T-helper 17 cell (primary cell): ENCODE measurements at places on chromosomes 5 and 9.

DNA sequence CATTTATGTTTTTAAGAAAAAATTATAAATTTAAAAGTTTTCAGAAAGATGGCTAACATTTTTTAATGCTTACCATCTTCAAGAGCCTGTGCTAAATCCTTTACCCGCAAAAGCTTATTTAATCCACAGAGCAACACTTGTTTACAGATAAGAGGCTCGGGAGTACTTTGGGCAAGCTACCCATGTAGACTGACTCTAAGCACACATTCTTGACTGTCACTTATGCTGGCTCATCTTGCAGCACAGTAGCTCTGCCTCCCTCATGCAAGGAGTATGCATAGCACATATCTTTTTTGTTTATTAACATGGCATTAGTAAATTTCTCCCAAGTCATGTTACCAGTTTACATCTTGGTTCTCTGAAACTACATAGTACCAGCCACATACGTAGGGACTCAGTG lies 14.7 kb downstream of the SH3RF2 start:
- DNase-seq: no peak

DNA sequence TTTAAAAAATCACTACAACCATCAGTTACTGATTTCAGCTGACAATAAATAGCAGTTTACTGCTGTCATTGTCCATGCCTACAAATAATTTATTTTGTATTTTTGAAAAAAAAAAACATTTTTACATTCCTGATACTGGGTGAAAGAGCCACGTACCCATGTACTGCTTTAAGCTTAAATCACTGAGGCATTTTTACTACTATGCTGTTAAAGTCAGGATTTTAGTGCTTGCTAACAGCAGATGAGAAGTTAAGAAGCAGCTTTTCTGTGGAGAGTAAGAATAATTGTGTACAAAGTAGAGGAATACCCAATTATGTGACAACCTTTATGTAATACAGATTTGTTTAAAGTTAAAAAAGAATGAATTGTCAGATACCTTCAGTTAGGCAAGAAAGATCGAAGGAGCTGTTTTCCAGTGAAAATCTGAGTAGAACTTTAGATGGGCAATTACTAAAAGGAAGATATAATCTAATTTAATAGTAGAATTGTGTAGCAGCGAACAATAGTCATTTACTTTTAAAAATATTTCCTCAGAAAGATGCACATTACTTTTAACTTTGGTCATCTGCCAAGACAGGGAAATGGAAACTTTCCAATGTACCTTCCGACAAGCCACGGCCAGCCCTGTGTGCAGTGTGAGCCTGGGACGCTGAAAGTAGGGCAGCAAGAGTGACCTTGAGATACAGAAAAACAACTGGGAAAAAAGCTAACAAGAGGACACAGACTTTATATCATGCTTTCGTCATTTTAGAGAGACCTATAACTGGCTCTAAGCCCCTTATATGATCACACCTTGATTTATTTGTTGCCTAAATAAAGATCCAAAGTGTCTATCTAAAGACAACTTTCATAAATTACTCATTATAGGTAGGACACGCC lies 39.9 kb downstream of the RHOBTB3 start:
- no peak for DNase-seq

DNA sequence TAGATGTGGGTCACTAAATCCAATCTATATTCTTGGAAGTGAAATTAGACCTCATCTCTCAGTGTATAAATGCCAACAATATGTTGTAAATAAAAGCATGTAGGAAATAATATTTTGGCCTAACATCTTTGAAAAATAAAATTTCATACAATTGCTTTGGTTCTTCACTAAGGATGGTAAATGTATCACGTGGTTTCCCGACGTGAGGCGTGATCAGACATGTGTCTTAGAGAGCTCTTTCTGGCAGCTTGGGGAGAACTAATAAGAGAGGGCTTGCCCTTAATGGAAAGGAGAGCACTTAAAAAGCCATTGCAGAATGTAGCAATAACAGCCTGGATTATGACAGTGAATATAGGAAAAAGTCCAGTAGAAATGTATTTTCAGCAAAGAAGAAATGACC lies 602.6 kb downstream of the CDH12 start:
- no peak for DNase-seq

GRCh38 chr5:1550287-1551076 lies 26.7 kb upstream of the LPCAT1 start:
- DNase-seq: no peak

GRCh38 chr9:111008158-111009075 lies 29.9 kb downstream of the LPAR1 start:
- DNase-seq: no peak

DNA sequence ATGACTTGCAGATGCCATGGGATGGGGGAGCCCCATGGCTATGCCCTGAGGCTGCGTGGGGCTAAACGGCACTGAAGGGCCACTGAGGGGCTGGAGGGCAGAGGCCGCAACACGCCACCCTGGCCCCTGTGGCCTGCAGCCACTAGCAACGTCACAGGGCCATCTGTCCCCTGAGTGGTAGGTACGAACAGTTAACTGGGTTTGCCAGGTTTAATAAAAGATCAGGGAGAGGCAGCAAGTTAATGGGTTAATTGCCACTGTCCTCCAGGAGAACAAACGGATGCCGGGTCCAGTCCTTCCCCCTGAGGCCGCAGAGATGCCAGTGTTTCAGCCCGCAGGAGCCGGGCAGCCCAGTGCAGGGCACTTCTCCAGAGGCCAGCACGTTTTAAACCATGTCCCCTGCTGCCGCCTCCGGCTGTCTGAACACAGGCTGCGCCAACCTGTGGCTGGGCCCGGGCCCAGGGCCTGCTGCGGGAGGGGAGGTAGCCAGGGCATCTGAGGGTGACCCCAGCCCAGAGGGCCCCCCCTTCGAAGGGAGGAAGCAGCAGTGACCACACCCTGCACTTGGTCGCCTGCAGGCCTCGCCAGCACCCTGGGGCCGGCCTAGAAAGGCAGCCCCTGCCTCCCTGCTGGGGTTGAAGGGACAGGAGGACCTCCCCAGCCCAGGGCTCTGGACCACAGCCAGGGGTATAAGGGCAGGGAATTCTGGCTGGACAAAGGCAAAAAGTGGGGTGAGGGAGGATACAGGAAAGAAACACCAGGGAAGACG lies 227.3 kb downstream of the FANCC start:
- no peak for DNase-seq

- no peak for DNase-seq
These were observed 4.1 kb downstream of the NOTCH1 start for GRCh38 chr9:136541709-136542108.
